ENCODE measurements at places on chromosomes 7 and 10.

DNA sequence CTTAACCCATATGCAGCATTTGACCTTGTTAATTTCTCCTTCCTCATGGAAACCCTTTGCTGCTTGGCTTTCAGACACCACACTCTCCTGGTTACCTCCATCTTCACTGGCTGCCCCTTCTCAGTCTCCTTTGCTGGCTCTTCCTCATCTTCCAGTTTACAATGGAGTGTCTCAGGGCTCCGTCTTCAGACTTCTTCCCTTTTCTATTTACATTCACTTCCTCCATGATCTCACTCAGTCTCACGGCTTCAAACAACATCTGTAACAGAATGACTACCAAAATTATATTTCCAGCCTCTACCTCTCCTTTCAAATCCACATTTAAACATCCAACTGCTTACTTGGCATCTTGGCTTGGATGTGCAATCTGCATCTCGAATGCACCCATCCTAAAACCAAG is 140.4 kb downstream of the DKK1 start:
- no peak for DNase-seq

- peak; percentile 48 for DNase-seq
These were observed 226.3 kb upstream of the NPVF start for GRCh38 chr7:25454562-25455041.

DNA sequence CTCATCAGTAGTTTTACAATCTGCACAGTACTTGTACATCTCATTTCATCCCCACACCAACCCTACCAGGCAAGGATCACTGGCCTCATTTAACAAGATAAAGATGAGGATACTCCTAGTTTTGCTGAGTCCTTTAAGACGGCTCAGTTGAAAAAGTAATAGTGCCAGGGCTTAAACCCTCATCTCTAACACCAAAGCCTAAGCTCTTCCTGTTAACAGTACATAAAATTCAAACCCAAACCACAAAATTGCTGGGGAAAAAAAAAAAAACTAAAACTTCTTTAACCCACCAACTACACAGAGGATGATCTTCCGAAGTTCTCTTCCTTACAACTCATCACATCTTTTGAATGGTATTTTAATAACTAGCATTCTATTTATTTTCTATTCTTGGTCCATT is 1.3 kb downstream of the SAR1A start:
- DNase-seq = no peak

GRCh38 chr7:51732951-51733350 is 416.3 kb upstream of the COBL start:
- DNase-seq = no peak

- DNase-seq = peak; percentile 30
These were observed 31.3 kb downstream of the ANXA8 start for GRCh38 chr10:47452495-47453140.

GRCh38 chr10:20300735-20301134 is 484.5 kb downstream of the PLXDC2 start:
- DNase-seq = no peak

DNA sequence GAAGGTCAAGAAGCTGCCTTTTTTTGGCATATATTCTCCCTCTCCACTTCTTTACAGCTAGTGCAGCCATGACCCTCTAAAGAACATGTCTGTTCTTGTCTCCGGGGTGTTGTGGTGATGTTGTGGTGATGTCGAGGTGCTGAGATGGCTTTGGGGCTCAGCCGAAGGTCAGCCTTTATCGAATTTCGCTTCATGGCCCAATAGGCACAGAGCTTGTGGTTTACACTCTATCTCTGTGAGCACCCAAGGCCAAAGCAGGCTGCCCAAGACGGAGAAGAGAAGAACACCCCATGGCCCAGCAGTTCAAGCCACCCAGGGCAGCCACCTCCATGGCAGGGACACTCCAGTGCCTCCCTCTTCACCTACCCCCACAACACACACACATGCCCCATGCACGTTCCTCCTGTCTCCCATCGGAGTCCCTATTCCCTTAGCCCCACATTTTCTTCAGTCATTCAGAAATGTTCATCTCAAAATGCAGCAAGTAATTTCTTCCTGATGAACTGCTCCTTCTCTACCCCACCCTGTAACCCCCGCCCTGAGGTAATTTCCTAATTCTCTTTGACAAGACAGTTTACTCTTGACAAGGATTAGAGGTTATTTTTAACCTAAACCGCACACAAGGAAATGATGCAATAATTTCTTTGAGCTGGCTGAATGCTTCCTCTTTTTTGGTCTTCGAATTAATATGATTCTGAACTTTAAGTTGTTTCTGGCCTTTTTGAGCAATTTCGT is 18.6 kb upstream of the ADRB1 start:
- DNase-seq = no peak

- no peak for DNase-seq
These were observed 154.1 kb upstream of the AHR start for GRCh38 chr7:17144322-17144721.

- DNase-seq = peak; percentile 6
These were observed 547.9 kb upstream of the FOXK1 start for GRCh38 chr7:4134204-4134603.

DNA sequence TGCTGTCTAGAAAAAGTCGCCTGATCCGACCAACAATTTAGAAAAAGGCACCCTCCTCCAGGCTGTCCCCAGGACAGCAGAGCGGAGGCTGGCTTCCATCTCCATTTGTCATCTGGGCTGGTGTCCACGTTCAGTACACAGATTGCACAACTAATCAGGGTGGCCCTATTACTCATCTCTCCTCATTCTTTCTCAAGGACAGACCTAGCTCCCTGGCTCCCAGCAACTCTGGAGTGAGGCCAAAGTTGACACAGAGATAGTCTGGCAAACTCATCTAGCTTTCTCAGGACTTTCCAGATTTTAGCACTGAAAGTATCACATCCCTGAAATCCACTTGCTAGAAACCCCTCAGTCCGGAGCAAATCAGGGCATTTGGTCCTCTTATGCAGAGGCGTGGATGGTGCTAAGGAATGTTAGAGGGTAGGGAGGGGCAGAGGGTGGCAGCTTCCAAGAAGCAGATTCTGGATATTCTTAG is 75.1 kb downstream of the DNAH11 start:
- DNase-seq = no peak

DNA sequence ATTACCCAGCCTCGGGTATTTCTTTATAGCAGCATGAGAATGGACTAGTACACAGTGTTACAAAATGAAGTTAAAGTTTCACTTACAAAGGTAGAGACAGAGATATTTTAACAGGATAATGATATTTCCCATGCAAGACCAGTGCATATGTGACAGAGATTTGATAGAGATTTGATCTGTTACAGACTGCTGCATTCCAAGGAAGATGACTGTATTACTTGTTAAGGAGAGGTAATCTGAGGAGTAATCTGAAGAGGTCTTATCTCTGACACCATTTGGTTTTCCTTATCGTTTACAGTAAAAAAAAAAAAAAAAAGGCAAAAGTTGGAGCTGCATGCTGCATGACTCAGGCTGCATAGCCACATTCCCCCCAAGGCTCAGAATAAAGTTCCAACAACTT is 289.6 kb downstream of the POM121L12 start:
- DNase-seq = no peak

DNA sequence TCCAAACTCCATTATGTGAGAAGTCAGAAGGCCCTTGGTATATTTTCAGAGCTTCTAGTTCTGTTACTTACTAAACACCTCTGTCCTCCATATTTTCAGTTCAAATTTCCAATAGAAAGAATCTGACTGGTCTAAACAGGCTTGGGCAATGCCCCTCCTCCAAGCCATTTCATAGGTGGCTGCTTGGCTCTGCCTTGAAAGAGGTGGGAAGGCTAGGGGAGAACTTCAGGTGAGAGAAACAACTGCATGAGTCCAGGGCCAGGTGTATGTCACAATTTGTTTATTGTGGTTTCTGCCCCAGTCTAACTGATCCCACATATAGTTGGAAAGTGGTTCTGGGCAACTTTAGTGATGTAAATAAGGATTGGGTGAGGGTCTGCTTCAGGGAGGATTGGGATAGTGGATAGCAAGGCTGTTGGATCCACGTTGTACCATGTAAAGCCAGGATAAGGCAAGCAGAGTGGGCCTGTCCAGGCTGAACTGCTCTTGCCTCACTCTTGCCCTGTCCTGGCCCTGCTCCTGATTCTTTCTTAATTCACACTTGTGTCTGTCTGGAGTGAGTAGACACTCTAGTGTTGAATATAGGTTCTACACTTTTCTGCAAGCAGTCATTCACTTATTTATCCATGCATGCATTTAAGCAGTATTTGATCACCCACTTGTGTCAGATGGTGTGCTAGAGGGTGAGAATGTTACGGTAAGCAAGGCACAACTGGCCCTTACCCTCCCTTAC is 67.5 kb upstream of the COMTD1 start:
- DNase-seq = no peak

DNA sequence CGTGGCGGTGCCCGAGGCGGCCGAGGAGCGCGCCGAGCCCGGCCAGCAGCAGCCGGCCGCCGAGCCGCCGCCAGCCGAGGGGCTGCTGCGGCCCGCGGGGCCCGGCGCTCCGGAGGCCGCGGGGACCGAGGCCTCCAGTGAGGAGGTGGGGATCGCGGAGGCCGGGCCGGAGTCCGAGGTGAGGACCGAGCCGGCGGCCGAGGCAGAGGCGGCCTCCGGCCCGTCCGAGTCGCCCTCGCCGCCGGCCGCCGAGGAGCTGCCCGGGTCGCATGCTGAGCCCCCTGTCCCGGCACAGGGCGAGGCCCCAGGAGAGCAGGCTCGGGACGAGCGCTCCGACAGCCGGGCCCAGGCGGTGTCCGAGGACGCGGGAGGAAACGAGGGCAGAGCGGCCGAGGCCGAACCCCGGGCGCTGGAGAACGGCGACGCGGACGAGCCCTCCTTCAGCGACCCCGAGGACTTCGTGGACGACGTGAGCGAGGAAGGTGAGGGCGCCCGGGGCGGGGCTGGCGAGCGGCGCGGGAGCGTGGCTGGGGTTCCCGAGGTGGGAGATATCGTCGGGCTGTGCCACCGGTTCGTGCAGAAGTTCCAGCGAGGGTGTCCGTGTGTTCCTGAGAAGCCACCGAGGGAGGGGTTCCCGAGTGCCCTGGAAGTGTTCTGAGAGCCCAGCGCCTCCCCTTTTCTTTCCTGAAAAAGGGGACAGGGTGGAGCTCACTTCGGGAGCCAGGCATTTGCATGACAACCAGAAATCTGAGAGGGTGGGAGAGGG is 495 bp downstream of the EIF3B start:
- peak; percentile 49 for DNase-seq

DNA sequence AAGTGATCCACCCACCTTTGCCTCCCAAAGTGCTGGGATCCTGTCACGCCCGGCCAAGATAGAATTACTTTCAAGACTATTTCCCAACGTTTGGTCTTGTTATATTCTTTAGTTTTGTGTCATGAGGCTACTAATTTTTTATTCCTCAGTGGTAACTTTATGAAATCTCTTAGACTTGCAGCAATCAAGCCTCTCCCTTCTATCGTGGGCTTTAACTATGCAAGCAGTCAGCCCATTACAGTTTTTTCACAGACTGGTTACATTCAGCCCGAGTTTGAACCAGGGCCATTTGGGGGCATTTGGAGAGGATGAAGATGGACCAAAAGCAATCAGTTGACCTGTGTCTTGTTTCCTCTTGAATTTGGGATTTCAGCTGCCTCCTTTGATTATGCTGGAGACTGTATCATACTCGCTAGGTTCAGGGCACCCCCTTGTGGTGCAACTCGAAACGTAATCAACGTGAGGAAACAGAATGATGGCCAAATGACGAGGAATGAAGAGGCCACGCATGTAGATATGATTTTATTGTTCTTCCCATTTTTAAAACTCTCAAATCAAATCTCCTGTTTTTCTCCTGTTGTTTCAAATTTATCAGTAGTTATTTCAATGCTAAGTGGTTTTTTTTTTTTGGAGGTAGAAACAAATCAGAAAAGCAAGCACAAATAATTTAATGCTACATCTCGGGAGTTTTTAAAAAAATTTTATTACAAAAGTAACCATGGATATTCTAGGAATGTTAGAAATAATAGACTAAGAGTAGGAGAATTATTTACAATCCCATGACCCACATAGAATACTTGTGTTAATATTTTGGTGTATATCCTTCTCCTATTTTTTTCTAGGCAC is 151.6 kb downstream of the KIAA1217 start:
- peak; percentile 69 for DNase-seq

GRCh38 chr10:17943033-17943745 is 8.5 kb upstream of the SLC39A12 start:
- no peak for DNase-seq

- no peak for DNase-seq
These were observed 28.3 kb downstream of the NRP1 start for GRCh38 chr10:33306126-33306525.

DNA sequence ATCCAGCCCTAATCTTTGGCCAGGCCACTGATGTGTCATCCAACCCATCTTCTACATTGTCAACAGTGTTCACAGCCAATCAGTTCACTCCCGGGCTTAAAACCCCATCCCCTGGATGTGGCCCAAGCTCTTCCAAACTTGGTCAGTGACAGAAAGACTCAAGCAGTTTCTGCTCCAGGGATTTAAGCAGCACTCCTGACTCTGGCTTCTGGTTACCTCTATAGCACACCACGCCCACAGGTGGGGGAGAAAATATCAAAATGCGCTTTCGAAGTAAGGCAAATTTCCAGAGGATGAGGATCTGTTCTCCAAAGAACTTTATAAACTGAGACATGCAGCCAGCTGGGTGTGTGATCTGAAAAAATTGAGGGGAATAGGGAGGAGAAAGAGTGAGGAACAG is 35.9 kb downstream of the DENND11 start:
- DNase-seq = no peak

GRCh38 chr10:47051741-47052238 is 140.6 kb downstream of the PTPN20 start:
- DNase-seq = no peak

- no peak for DNase-seq
These were observed 54.4 kb downstream of the PROSER2 start for GRCh38 chr10:11877591-11877905.

- DNase-seq = no peak
These were observed 4.0 kb upstream of the COL28A1 start for GRCh38 chr7:7539711-7540110.

GRCh38 chr10:113953505-113954272 is 90.0 kb upstream of the ADRB1 start:
- DNase-seq = no peak

DNA sequence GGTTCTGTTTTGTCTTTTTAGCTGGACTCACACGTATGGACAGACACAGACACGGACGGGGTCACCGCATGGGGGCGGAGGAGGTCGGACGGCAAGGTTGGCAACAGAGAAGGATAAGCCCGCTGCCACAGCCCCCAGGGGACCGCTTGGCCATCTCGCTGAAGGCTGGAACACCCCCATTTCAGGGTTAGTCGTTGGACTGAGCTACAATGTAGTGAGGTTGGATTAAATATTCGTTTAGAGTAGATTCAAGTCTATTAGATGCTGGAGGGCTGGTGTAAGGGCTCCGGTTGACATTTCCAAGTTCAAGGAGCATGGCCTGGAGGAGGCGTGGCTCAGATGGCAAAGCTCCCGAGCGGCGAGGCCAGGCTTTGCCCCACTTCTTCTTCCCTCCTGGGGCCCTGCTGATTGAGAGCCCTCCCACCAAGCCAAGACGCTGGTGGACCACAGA is 35.2 kb downstream of the PPIF start:
- peak; percentile 36 for DNase-seq
